ENCODE measurements at places on chromosomes 4 and X. TPM values are rescaled to one million over a fixed set of nuclear protein-coding genes. Genes with fewer than 3 reads are reported as not detected.
A peak's percentile ranks its signal among the peaks of the same experiment; 100 is the strongest.

PLP1 gene
- 7.1 TPM for total RNA-seq

SLC30A9 gene
- 48.9 TPM for total RNA-seq

NWD2 gene
- total RNA-seq: 9.3 TPM

ABCB7 gene
- 32.8 TPM for total RNA-seq

- ATAC-seq: no peak
These were observed 52.1 kb downstream of the IDS start for GRCh38 chrX:149453030-149453429.

IL15 gene
- 0.78 TPM for total RNA-seq

DNA sequence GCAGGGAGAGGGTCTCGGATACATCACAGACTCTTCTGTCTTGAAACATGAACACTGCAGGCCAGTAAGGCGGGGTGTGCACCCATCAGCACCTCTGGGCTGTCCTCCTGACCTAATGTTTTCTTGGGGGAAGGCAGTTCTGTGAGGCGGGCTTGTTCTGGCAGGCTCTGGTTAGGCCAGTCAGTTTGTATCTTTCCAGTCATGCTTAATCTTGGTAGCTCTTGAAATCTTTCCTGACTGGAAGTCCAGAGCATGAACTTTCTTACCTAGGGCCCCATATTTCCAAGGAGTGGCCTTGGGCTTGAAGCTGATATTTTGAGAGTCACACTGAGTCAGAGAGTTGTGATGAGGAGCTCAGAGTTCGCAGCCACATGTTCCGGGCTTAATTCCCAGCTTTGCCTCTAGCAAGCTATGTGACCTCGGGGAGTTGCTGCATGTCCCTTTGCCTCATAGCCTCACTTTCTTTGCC lies 54.2 kb upstream of the RASSF6 start:
- no peak for ATAC-seq

PPP4R3C gene
- total RNA-seq: not detected

DNA sequence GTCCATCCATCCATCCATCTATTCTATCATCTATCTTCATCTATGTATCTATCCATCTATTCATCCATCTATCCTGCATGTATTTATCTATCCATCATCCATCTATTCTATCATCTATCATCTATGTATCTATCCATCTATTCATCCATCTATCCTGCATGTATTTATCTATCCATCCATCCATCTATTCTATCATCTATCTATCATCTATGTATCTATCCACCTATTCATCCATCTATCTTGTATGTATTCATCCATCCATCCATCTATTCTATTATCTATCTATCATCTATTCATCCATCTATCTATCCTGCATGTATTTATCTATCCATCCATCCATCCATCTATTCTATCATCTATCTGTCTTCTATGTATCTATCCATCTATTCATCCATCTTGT lies 65.9 kb upstream of the PPP2R3B start:
- no peak for ATAC-seq

DNA sequence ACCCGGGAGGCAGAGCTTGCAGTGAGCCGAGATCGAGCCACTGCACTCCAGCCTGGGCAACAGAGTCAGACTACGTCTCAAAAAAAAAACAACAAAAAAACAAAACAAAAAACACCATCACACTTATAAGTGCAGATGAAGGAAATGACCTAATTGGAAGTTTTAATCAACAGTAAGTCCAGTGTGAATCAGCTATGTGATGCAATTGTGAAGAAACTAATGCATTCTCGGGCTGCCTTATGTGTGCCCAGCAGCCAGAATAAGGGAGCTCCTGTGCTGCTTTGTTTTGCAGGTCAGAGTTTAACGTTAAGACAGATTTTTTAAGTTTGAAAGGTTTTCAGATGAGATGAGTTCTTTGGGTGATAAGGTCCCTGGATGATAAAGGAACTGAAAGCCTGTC lies 10.8 kb downstream of the DAPP1 start:
- no peak for ATAC-seq

CDKL5 gene
- total RNA-seq: 9.4 TPM

DNA sequence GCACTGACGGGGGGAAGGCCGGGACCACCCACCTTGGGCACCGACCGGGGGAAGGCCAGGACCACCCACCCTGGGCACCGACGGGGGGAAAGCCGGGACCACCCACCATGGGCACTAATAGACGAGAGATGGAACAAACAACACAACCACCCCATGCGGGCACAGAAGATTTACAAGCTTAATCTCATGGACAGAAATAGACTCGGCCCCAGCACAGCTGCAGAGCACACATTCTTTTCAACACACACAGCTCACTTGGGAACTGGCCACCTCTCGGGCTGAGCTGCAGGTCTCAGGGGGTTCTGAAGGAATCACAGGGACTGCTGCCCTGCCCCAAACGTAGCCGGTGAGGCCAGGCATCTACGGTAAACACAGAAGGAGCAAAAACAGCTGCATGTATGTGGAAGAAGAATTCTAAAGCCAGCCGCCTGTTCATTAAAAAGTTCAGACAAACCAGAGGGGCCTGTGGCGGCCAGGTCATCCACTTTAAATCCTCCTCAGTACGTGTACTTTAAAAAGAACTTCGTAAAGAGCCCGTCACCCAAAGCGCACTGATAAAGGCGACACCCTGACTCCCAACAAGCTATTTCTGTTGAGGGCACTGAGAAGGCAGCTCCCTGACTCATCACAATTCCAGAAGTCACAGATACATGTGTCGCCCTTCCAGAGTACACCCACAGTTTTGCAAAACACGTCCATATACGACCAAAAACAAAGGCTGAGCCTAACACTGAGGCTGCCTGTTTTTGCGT lies 17.7 kb downstream of the PPP2R3B start:
- ATAC-seq: peak; percentile 76

CSAG1 gene
- not detected for total RNA-seq

FNIP2 gene
- total RNA-seq: 19.5 TPM

GAGE12D gene
- total RNA-seq: not detected

- no peak for ATAC-seq
These were observed 808.7 kb downstream of the CENPC start for GRCh38 chr4:66736606-66737005.
